Bronchial epithelial cell (primary cell): ENCODE measurements at places on chromosomes 1 and 21. TPM values are rescaled to one million over a fixed set of nuclear protein-coding genes. Genes with fewer than 3 reads are reported as not detected.

GBP2 gene
- 0.79 and 1.8 TPM in 2 replicates for total RNA-seq

PHLDA3 gene
- 118 and 190 TPM in 2 replicates for total RNA-seq

OR2T35 gene
- total RNA-seq, result not detected in 2 replicates

MTX1 gene
- 48.4 and 49.5 TPM in 2 replicates for total RNA-seq

SPRR2B gene
- not detected in 2 replicates for total RNA-seq

DYNLT5 gene
- not detected in 2 replicates for total RNA-seq

LYPD8 gene
- total RNA-seq, result not detected in 2 replicates

CD1E gene
- not detected in 2 replicates for total RNA-seq

EFNA1 gene
- total RNA-seq, result 31.9 and 54.3 TPM in 2 replicates

MCOLN3 gene
- 2.4 and 4.6 TPM in 2 replicates for total RNA-seq
